Vein endothelial cell (primary cell): ENCODE measurements at places on chromosomes 2 and 18. TPM values are rescaled to one million over a fixed set of nuclear protein-coding genes. Genes with fewer than 3 reads are reported as not detected.

ZNF892 gene
- total RNA-seq = 6.5 and 8.4 TPM in 2 replicates

LYPD6B gene
- total RNA-seq = 0.10 TPM in 1 of 2 replicates, not detected in the other

CCBE1 gene
- total RNA-seq = 1.3 and 3.3 TPM in 2 replicates

LTBP1 gene
- 41.3 and 145 TPM in 2 replicates for total RNA-seq

DHX57 gene
- 18.3 and 20.9 TPM in 2 replicates for total RNA-seq

SANBR gene
- total RNA-seq = 14.0 and 14.9 TPM in 2 replicates

VAPA gene
- total RNA-seq = 211 and 318 TPM in 2 replicates

TNFRSF11A gene
- 9.1 and 11.9 TPM in 2 replicates for total RNA-seq

CAPN13 gene
- total RNA-seq = not detected in 2 replicates

IL1B gene
- 0.19 and 0.33 TPM in 2 replicates for total RNA-seq

C18orf63 gene
- not detected in 2 replicates for total RNA-seq

CDH19 gene
- not detected in 2 replicates for total RNA-seq

ANKRD39 gene
- total RNA-seq = 5.6 and 8.0 TPM in 2 replicates

ARMC9 gene
- total RNA-seq = 17.0 and 21.2 TPM in 2 replicates

PLCD4 gene
- 2.9 and 6.5 TPM in 2 replicates for total RNA-seq
